ENCODE measurements at places on chromosomes 4 and X. TPM values are rescaled to one million over a fixed set of nuclear protein-coding genes. Genes with fewer than 3 reads are reported as not detected.
A peak's percentile ranks its signal among the peaks of the same experiment; 100 is the strongest.

NDNF gene
- total RNA-seq, result 2.7 TPM

IGFBP7 gene
- 45.5 TPM for total RNA-seq

DNA sequence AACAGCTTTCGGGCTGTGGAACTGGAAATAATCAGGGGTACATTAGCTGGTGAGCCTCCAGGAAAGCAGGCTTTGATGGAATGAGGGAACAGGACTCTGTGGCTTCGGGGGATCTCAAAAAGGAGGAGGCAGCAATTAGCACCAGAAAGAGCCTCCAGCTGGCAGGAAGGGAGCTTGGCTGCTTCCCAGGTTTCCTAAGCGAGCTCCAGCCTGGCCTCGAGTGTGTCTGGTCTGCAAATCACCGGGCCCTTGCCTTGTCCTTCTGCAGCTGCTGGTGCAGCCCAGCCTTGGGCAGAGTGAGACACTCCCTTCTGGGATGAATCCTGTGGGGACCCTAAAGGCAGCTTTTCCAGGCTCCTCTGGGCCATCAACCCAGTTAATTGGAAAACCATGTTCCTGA, 10.7 kb upstream of the PDHA1 start:
- DNase-seq, result peak; percentile 21

- DNase-seq, result no peak
These were observed 4.8 kb upstream of the SOX3 start for GRCh38 chrX:140509468-140510305.

DNA sequence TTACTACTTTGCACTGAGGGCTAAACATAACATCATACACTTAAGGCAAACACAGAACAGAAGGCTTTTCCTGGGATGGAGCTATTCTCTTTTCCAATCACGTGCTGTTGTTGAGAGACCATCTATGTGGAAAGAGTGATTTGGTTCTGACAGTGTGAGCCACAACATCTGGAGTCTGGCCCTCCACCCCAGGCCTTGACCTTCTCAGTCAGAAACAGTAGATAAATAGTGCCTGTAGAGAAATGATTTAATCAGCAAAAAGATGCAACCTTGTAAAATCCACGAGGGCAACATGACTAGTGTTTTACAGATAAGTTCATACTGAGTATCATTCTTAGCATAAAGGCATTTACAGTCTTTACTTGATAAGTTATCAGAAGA, 10.8 kb upstream of the SFRP2 start:
- DNase-seq, result no peak

CCDC110 gene
- not detected for total RNA-seq

GRCh38 chr4:159358226-159358625, 255.3 kb downstream of the RAPGEF2 start:
- DNase-seq, result no peak

- no peak for DNase-seq
These were observed 38.7 kb upstream of the THOC2 start for GRCh38 chrX:123771449-123772064.

GRCh38 chr4:54677853-54678650, 20.3 kb downstream of the KIT start:
- no peak for DNase-seq

DNA sequence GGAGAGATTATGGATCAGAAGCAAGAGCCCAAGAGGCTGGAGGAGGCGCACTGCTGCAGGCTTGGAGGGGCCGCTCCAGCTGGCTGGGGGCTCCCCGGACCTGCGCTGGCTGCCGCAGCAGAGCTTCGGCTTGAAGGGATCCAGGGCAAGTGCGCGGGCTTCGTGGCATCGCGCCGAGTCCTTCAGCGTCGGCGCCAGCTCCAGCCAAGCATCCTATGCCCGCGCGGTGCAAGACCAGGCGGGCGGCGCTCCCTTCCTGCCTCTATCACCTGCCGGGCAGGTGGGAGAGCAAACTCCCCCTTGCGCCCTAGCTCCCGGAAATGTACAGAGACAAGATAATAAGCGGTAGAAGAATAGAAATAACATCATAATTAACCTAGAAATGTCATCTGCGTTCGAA, 10.5 kb upstream of the UCP1 start:
- no peak for DNase-seq

DNA sequence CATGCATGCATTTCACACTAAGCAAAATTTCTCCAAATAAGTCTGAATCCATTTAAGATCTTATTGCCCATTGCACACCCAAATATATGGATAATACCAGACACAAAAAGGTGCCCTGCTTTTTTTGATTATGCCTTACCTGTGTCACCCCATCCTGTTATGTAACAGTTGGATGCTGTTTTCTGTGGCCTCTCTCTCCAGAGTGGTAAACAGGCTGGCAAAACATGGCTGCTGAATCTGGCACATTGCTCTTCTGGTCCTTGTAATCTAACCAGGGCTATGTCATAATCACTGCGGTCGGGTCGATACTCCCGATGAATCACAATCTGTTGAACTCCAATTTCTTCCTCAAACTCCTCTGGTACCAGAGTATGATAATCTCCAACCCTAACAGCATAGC, 70.1 kb downstream of the PRSS12 start:
- DNase-seq, result peak; percentile 34

GRCh38 chrX:99800016-99800415, 610.1 kb downstream of the PCDH19 start:
- DNase-seq, result no peak

GAK gene
- total RNA-seq, result 73.0 TPM

- DNase-seq, result no peak
These were observed 24.3 kb downstream of the SHROOM3 start for GRCh38 chr4:76459291-76459723.

- DNase-seq, result peak; percentile 53
These were observed 2.9 kb downstream of the ARHGAP4 start for GRCh38 chrX:153922932-153923857.

CT45A2 gene
- total RNA-seq, result not detected

PROM1 gene
- total RNA-seq, result not detected

DNA sequence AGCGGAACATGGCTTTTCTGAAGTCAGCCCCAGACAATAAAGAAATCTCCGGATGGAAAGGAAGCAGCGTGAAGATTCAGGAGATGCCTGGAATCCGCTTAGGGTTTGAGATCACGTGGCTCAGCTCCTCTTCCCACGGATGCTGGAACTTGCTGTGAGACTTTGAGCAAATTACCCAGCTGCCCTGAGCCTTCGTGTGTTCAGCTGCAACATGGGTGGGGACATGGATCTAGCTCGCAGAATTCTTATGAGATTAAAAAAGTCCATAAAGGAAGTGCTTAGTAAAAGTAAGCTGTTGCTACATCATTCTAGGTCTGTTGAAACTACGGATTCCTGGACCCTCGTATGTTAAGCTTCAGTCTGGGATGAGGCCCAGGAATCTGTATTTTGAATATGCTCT, 55.7 kb upstream of the STIM2 start:
- no peak for DNase-seq

SYNPO2 gene
- 0.95 TPM for total RNA-seq

XG gene
- 0.06 TPM for total RNA-seq

GPR119 gene
- total RNA-seq, result not detected

PRRG3 gene
- not detected for total RNA-seq

DNA sequence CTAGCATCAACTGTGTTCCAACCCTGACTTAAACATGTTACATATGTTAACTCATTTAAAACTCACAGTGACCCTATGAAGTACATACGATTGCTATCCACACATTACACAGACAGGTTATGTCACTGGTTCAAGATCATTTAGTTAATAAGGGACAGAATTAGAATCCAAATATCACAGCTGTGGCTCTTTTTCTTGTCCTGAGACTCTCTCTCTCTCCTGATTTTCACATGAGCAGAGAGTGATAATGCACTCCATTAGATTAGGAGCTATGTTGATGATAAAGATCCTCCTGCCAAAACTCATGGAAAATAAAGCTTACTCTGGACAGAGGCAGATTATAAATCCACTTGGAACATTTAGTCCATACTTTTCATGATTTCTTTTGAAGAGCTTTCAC, 408.3 kb downstream of the PPARGC1A start:
- no peak for DNase-seq

- DNase-seq, result no peak
These were observed 5.8 kb upstream of the GUCY2F start for GRCh38 chrX:109487640-109488039.

- no peak for DNase-seq
These were observed 39.9 kb downstream of the DCX start for GRCh38 chrX:111372086-111372485.

DSPP gene
- total RNA-seq, result not detected

DNA sequence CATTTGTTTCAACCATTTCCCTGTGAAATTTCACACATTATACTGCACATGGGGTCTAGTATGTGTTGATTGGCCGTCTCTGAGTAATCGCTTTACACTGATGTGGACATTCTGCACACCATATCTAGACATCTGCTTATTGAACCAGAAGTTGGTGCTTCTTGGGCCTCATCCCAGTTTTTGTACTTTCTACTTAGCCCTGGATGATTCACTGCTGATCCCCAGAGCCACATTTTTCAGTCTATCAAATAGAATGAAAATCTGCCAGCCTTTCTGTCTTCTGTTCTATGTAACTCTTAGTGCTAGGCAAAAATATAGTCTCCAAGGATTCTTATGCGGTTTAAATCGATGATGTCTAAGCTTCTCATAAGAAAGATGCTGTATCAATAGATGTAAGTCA, 40.5 kb upstream of the RELL1 start:
- no peak for DNase-seq

FANCB gene
- total RNA-seq, result 8.3 TPM

Measured in H4 (cell line).